Thoracic aorta (tissue), 2 donors: ENCODE measurements at places on chromosomes 3 and 15. TPM values are rescaled to one million over a fixed set of nuclear protein-coding genes. Genes with fewer than 3 reads are reported as not detected.

GRCh38 chr3:141489203-141489602 lies 2.4 kb downstream of the RASA2 start:
- H3K27me3 ChIP-seq, result no peaks in the 10 kb centered on the region
- H3K4me3 ChIP-seq, result no peak overlapping the region
- no peak overlapping the region for H3K27ac ChIP-seq
- no peak for DNase-seq

ZNF619 gene
- 3.8 TPM for total RNA-seq

GRCh38 chr15:40087991-40088928 lies 20.4 kb downstream of the BMF start:
- no peaks in the 10 kb centered on the region for H3K27me3 ChIP-seq
- H3K36me3 ChIP-seq, result no peaks in the 10 kb centered on the region
- no peak for DNase-seq
- H3K4me3 ChIP-seq, result no peak overlapping the region
- peaks cover 73% of the 10 kb centered on the region for H3K4me1 ChIP-seq

NXPE3 gene
- 15.7 TPM for total RNA-seq
